ENCODE measurements at places on chromosomes 5 and 9.

DNA sequence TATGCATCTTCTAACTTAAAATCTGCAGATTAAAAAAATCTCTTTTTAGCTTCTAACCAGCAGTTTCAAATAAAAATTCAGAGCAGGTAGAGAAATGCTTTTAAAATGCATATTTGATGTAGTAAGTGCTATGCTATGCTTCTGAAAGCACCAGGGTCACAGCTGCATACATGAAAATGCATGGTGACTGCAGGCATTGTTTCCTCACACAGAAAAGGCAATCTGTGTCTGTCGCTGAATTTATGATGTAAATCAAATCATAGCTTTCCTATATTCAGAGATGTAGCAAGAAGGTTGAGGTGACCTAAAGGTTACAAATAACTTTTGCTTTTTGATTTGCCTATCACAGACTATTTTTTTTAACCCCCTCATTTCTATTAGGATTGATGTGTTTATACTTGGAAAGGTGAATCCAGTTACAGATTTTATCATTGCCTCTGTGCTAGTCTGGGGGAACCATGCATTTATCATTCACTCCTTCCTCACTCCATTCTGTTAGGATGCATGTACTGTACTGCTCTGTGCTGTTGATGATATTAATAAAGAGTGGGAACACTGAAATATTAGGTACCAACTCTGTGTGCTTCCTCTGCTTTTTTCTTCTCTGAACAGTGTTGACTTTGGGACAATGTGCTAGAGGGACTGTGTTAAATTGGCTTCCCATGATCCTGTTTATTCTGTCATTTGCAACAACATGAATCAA, 65.6 kb downstream of the FOCAD start:
- no peak for DNase-seq

GRCh38 chr5:119355244-119355638, 578 bp upstream of the TNFAIP8 start:
- DNase-seq, result no peak

GRCh38 chr9:135275571-135276289, 188.3 kb downstream of the OLFM1 start:
- DNase-seq, result no peak

DNA sequence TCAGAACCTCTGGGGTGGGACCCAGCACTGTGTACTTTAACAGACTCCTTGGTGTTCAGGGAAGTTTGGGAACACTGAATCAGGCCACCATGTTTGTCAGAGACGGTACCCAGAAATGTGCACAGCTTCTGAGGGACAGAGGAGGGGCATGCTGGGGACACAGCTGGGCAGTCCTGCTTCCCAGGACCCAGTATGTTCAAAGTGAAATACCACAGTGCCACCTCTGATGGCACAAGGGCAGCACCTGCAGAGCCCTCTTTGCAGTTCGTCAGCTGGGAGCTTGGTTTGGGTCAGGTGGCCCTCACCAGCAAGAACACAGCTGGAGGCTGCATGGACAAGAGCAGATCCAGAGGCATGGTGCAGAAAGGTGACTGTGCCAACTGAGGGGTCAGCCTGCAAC, 51.2 kb downstream of the NDST1 start:
- DNase-seq, result no peak

DNA sequence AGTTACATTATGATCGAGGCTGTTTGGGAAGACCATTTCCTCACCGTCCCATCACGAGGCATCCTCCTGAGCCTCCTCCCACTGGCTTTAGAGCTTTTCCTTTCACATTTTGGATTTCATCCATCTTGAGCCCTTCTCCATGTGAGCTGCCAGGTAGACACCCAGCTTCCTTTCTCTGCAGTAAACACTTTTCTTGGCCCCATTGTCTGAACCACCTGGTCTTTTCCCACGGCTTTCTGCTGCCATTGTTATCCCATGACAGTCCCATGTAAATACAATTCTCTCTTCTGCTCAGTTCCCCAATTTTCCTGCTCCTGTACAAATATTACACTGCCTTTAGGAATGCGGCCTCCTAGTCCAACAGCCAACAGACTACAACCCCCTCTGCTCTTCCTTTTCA, 24.1 kb downstream of the UBE2QL1 start:
- no peak for DNase-seq

Measured in AG09309 (cell line).